Type B pancreatic cell (in vitro differentiated cells): ENCODE measurements at places on chromosomes 11 and 22.

DNA sequence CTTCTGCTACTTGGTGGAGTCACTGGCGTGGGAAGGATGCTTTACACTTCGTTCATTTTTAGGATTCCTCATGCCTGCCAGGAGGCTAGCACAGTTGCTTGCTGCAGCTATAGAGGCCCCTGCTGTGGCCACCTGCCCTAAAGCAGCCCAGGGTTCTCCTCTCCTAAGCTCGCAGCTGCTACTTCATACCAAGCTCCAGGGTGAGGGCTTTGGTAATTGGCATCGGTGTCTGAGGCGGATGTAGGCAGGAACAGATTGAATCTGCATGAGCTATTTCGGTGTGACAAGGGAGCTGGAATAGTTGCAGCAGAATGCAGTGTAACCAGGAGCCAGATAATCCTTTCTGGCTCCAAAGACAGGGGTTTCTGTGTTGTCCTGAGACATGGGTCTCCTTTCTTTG, 133.1 kb downstream of the MICAL2 start:
- no peak overlapping the region for H3K4me3 ChIP-seq
- no peaks in the 10 kb centered on the region for H3K27me3 ChIP-seq
- no peaks in the 10 kb centered on the region for H3K36me3 ChIP-seq
- no peak for DNase-seq
- no peak overlapping the region for H3K27ac ChIP-seq

- no peak overlapping the region for H3K27ac ChIP-seq
- H3K27me3 ChIP-seq: peaks cover 8% of the 10 kb centered on the region
- H3K4me1 ChIP-seq: peaks cover 17% of the 10 kb centered on the region
- no peaks in the 10 kb centered on the region for H3K36me3 ChIP-seq
- H3K4me3 ChIP-seq: no peak overlapping the region
- DNase-seq: no peak
Measured at GRCh38 chr22:37300551-37301017, 18.3 kb downstream of the CYTH4 start.

- peak within 1 kb of the TSS; percentile 47 for H3K4me3 ChIP-seq
- DNase-seq: no peak
- peaks cover 91% of the 10 kb centered on the region for H3K27me3 ChIP-seq
- no peak within 1 kb of the TSS for H3K27ac ChIP-seq
Measured at GRCh38 chr22:36816636-36817524, at the start of gene PVALB. Gene PVALB, minus strand, starts transcription at chr22:36817035. Its CDS starts 30 bp downstream, at chr22:36817005.

GRCh38 chr11:25941353-25941752, 390.6 kb upstream of the ANO3 start:
- no peaks in the 10 kb centered on the region for H3K27me3 ChIP-seq
- no peaks in the 10 kb centered on the region for H3K4me1 ChIP-seq
- no peak for DNase-seq
- no peaks in the 10 kb centered on the region for H3K36me3 ChIP-seq
- H3K4me3 ChIP-seq: no peak overlapping the region

- no peaks in the 10 kb centered on the region for H3K27me3 ChIP-seq
- H3K4me1 ChIP-seq: peaks cover 46% of the 10 kb centered on the region
- H3K27ac ChIP-seq: no peak overlapping the region
- H3K36me3 ChIP-seq: peaks cover 4% of the 10 kb centered on the region
- no peak for DNase-seq
Measured at GRCh38 chr22:28250036-28250695, 331.1 kb upstream of the PITPNB start.

- H3K4me3 ChIP-seq: peak overlapping the region; percentile 92
- peaks cover 5% of the 10 kb centered on the region for H3K36me3 ChIP-seq
- DNase-seq: no peak
- H3K4me1 ChIP-seq: peaks cover 18% of the 10 kb centered on the region
Measured at GRCh38 chr11:114061048-114061680, 1.7 kb downstream of the ZBTB16 start.

- H3K4me3 ChIP-seq: no peak overlapping the region
- H3K4me1 ChIP-seq: peaks cover 6% of the 10 kb centered on the region
- no peak overlapping the region for H3K27ac ChIP-seq
- no peaks in the 10 kb centered on the region for H3K36me3 ChIP-seq
- no peak for DNase-seq
- peaks cover 52% of the 10 kb centered on the region for H3K27me3 ChIP-seq
Measured at GRCh38 chr11:107598225-107599139, 7.5 kb downstream of the ELMOD1 start.

- peaks cover 24% of the 10 kb centered on the region for H3K4me1 ChIP-seq
- H3K36me3 ChIP-seq: no peaks in the 10 kb centered on the region
- no peaks in the 10 kb centered on the region for H3K27me3 ChIP-seq
Measured at GRCh38 chr11:66953081-66953833, 4.9 kb downstream of the PC start.

DNA sequence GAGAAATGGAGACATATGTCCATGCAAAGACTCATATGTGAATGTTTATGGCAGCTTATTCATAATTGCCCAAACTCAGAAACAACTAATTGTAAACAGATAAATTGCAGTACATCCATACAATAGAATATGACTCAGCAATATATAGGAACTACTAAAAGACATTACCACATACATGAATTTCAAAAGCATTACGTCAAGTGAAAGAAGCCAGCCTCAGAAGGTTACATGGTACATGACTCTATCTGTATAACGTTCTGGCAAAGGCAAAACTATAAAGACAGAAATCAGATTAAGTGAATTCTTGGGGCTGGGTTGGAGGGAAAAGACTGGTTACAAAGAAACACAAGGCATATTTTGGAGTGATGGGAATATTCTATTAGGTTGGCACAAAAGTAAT, 7.2 kb downstream of the KCTD21 start:
- H3K27me3 ChIP-seq: no peaks in the 10 kb centered on the region
- DNase-seq: no peak
- peaks cover 19% of the 10 kb centered on the region for H3K36me3 ChIP-seq
- H3K4me3 ChIP-seq: no peak overlapping the region

- no peak for DNase-seq
- peaks cover 49% of the 10 kb centered on the region for H3K4me1 ChIP-seq
- H3K27ac ChIP-seq: no peak overlapping the region
- no peaks in the 10 kb centered on the region for H3K36me3 ChIP-seq
Measured at GRCh38 chr11:128152796-128153696, 434.3 kb downstream of the ETS1 start.

DNA sequence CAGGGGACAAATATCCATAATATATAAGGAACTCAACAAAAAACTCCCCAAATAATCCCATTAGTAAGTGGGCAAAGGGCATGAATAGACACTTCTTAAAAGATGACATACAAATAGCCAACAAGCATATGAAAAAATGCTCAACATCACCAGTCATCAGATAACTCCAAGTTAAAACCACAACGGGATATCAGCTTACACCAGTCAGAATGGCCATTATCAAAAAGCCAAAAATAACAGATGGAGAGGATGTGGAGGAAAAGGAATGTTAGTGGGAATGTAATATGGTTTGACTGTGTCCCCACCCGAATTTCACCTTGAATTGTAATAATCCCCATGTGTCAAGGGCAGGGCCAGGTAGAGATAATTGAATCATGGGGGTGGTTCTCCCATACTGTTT, 350.1 kb downstream of the GUCY1A2 start:
- no peaks in the 10 kb centered on the region for H3K27me3 ChIP-seq
- H3K36me3 ChIP-seq: no peaks in the 10 kb centered on the region
- DNase-seq: no peak

DNA sequence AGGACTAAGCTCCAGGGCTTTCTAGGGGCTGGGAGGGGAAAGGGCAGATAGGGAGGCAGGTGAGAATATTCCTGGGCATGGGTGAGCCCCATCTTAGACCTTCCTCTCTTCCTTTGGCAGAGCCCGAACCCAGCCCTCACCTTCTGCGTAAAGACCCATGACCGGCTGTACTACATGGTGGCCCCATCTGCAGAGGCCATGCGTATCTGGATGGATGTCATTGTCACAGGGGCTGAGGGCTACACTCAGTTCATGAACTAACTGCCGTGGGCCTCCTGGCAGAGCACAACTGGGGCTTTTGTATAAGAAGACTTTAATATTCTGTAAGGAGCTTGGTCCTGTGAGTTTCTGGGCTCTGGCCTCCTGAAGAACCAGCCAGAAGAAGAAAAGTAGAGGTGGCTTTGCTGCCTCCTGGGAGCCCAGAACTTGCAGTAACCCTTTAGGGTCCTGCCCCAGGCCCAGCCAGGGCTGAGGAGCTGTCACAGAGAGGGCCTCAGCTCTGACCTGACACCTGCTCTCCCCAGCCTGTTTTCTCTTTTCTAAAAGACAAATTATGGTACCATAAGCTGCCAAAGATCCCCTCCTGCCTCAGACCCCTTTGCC, 22.8 kb downstream of the TREH start:
- H3K27me3 ChIP-seq: no peaks in the 10 kb centered on the region
- H3K4me1 ChIP-seq: peaks cover 8% of the 10 kb centered on the region
- no peak overlapping the region for H3K4me3 ChIP-seq
- H3K27ac ChIP-seq: no peak overlapping the region
